Activated T-cell treated with anti-CD3 and anti-CD28 coated beads, Interleukin-2, amount 50 U/mL, for 72 hours (primary cell): ENCODE measurements at places on chromosomes 4 and X.

DNA sequence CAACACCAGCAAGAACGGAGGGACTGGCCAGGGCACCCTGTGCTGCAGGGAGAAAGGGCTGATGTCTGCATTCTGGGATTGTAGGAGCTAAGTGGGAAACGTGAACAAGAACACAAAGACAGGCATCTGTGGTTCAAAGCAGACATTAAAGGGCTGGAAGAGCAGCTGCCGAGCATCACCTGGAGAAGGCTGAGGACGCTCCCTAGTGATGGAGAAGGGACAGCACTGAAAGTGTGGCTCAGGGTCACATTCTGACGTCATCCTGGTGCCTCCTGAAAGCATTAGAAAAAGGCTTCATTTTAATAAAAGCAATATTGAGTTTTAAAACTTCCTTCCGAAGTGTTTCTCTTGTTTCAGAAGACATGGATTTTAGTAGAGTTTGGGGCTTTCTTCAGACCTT is 62.3 kb downstream of the CLDN22 start:
- H3K36me3 ChIP-seq: no peaks in the 10 kb centered on the region
- no peaks in the 10 kb centered on the region for H3K27me3 ChIP-seq
- no peak overlapping the region for H3K27ac ChIP-seq
- H3K4me1 ChIP-seq: peaks cover 10% of the 10 kb centered on the region
- no peak overlapping the region for H3K4me3 ChIP-seq

- H3K4me3 ChIP-seq: no peak overlapping the region
- no peaks in the 10 kb centered on the region for H3K4me1 ChIP-seq
- H3K36me3 ChIP-seq: peaks cover 11% of the 10 kb centered on the region
- DNase-seq: no peak
- H3K27me3 ChIP-seq: peaks cover 32% of the 10 kb centered on the region
These were observed 82.5 kb downstream of the GPAT3 start for GRCh38 chr4:83618431-83618830.

GRCh38 chrX:11337292-11338009 is 44.2 kb downstream of the AMELX start:
- H3K4me3 ChIP-seq: no peak overlapping the region
- DNase-seq: no peak
- peaks cover 25% of the 10 kb centered on the region for H3K27me3 ChIP-seq
- H3K27ac ChIP-seq: no peak overlapping the region
- no peaks in the 10 kb centered on the region for H3K36me3 ChIP-seq

DNA sequence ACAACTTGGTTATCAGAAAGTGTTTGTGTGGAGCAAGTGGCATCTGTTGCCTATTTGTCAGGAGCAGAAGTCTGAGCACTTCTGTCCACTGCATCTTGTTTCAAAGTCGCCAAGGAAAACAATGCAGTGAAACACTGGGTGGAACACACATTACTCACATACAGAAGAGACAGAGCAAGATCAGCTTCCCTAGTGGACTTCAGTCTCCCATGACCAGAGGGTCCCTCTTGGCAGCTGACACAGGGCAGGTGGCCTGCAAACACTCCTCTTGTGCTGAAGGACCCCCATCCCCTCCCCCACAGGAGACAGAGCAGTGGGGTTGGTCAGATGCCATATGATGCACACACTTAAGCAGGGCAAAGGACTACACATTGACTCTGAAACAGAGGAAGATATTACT is 3.6 kb upstream of the BBS12 start:
- no peak for DNase-seq
- H3K4me3 ChIP-seq: no peak overlapping the region
- no peak overlapping the region for H3K27ac ChIP-seq
- H3K4me1 ChIP-seq: peaks cover 21% of the 10 kb centered on the region
- H3K27me3 ChIP-seq: peaks cover 10% of the 10 kb centered on the region
- H3K36me3 ChIP-seq: peaks cover 1% of the 10 kb centered on the region

- no peak overlapping the region for H3K27ac ChIP-seq
- peak overlapping the region; percentile 68 for H3K4me3 ChIP-seq
- peaks cover 2% of the 10 kb centered on the region for H3K36me3 ChIP-seq
- DNase-seq: peak; percentile 39
- H3K4me1 ChIP-seq: peaks cover 54% of the 10 kb centered on the region
- H3K27me3 ChIP-seq: no peaks in the 10 kb centered on the region
These were observed 25.2 kb upstream of the ADD1 start for GRCh38 chr4:2818351-2818939.

DNA sequence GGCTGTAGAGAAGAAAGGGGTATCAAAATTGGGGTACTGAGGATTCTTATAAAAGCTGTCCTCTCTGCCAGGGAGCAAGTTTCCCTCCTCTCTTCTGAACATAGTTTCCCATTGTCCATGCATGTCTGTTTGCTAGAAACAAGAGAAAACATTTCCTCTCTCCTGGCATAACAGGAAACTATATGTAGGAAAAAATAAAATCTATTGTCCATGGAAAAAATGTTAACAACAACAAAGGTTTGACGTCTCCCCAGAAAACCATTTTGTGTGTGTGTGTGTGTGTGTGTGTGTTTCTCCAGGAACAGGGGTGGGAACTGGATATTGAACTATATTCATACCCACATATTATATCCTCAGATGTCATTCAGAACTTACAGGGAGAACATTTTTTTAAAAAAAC is 107.2 kb downstream of the GASK1B start:
- H3K4me1 ChIP-seq: no peaks in the 10 kb centered on the region
- H3K27me3 ChIP-seq: no peaks in the 10 kb centered on the region
- H3K27ac ChIP-seq: no peak overlapping the region
- H3K4me3 ChIP-seq: no peak overlapping the region

- H3K4me3 ChIP-seq: no peak overlapping the region
- H3K4me1 ChIP-seq: no peaks in the 10 kb centered on the region
- no peaks in the 10 kb centered on the region for H3K36me3 ChIP-seq
- no peak overlapping the region for H3K27ac ChIP-seq
- H3K27me3 ChIP-seq: peaks cover 21% of the 10 kb centered on the region
These were observed 179.5 kb downstream of the CEP135 start for GRCh38 chr4:56128213-56128612.

- no peak for DNase-seq
- H3K36me3 ChIP-seq: no peaks in the 10 kb centered on the region
- peaks cover 18% of the 10 kb centered on the region for H3K27me3 ChIP-seq
- H3K4me3 ChIP-seq: no peak within 1 kb of the TSS
- no peaks in the 10 kb centered on the region for H3K4me1 ChIP-seq
These were observed at the start of gene GPR143 for GRCh38 chrX:9765737-9766097. Gene GPR143, minus strand, starts transcription at chrX:9765847. Its CDS starts 30 bp downstream, at chrX:9765817.

GRCh38 chr4:105896461-105896942 is 1.2 kb downstream of the NPNT start:
- peaks cover 71% of the 10 kb centered on the region for H3K27me3 ChIP-seq
- peaks cover 11% of the 10 kb centered on the region for H3K4me1 ChIP-seq
- no peak overlapping the region for H3K27ac ChIP-seq
- H3K36me3 ChIP-seq: no peaks in the 10 kb centered on the region

DNA sequence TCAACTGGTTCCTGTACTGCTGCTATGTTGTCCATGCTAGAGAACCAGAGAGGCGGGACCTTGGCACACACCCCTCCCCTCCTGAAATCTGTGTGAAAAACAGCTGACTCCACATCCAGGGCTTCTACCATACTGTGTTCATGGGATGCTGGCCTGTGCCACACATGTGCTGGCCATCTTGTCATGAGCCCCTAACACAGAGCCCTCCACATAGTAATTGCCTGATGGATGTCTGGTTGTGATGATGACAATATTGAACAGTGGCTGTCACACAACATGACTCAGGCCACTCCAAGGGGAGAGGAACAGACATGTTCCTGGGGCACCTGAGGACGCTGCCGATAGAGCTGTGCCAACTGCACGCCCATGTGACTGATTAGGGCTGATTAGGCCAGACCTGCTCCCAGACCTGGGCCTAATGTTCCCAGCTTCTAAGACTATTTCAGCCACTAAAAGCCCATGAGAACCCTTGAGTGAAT is 13.1 kb downstream of the SLC25A5 start:
- H3K27ac ChIP-seq: no peak overlapping the region
- no peaks in the 10 kb centered on the region for H3K36me3 ChIP-seq
- DNase-seq: no peak
- peaks cover 38% of the 10 kb centered on the region for H3K27me3 ChIP-seq

GRCh38 chrX:19775830-19776485 is 111.4 kb downstream of the SH3KBP1 start:
- peak overlapping the region; percentile 26 for H3K27ac ChIP-seq
- peaks cover 59% of the 10 kb centered on the region for H3K4me1 ChIP-seq
- no peak for DNase-seq
- H3K27me3 ChIP-seq: no peaks in the 10 kb centered on the region

DNA sequence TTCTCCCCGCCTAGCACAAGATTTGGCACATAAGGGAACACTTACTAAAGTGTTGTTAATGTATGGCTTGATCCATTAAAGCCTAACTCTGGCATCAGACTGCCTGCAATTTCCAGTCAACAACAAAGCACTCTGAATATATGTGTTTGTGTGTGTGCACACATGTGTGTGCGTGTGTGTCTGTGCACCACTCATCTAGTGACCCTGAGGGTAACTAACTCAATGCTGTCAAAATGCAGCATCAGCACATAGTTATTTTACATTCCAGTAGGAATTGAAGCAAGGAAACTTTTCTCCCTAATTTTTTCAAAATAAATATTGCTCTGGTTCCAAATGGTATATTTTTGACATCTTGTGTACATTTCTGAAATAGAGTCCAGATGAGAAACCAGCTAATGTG is 94.4 kb downstream of the SHROOM4 start:
- peaks cover 25% of the 10 kb centered on the region for H3K27me3 ChIP-seq
- no peak overlapping the region for H3K27ac ChIP-seq
- no peak for DNase-seq
- H3K4me1 ChIP-seq: no peaks in the 10 kb centered on the region
- no peak overlapping the region for H3K4me3 ChIP-seq
- H3K36me3 ChIP-seq: no peaks in the 10 kb centered on the region

- no peaks in the 10 kb centered on the region for H3K4me1 ChIP-seq
- H3K27me3 ChIP-seq: no peaks in the 10 kb centered on the region
- DNase-seq: no peak
These were observed 43.2 kb downstream of the ANOS1 start for GRCh38 chrX:8688776-8689175.

DNA sequence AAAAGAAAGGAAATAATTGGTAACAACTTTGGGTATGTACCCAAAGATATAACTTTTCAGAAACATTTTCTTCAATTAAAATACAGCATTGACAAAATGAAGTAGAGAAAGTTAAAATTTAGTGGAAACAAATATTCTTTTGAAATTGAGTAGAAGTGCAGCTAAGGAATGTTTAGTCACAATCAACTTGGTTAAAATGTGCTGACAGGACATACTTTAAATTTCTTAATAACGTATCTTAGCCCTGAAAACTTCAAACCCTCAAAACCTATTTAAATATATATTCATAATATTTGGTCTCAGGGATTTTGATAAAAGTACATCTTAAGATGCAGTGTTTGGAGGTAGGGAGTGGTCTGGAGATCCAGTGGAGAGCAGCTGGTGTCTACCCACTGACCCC is 240.8 kb downstream of the DKK2 start:
- no peaks in the 10 kb centered on the region for H3K27me3 ChIP-seq
- no peak overlapping the region for H3K4me3 ChIP-seq

- no peak overlapping the region for H3K27ac ChIP-seq
- H3K27me3 ChIP-seq: peaks cover 5% of the 10 kb centered on the region
- H3K4me1 ChIP-seq: no peaks in the 10 kb centered on the region
- no peaks in the 10 kb centered on the region for H3K36me3 ChIP-seq
- DNase-seq: no peak
- no peak overlapping the region for H3K4me3 ChIP-seq
These were observed 43.0 kb downstream of the C4orf33 start for GRCh38 chr4:129138810-129139496.

- H3K27me3 ChIP-seq: no peaks in the 10 kb centered on the region
- no peak overlapping the region for H3K4me3 ChIP-seq
- no peak for DNase-seq
- H3K27ac ChIP-seq: no peak overlapping the region
These were observed 459.7 kb downstream of the MID1IP1 start for GRCh38 chrX:39260965-39261364.

DNA sequence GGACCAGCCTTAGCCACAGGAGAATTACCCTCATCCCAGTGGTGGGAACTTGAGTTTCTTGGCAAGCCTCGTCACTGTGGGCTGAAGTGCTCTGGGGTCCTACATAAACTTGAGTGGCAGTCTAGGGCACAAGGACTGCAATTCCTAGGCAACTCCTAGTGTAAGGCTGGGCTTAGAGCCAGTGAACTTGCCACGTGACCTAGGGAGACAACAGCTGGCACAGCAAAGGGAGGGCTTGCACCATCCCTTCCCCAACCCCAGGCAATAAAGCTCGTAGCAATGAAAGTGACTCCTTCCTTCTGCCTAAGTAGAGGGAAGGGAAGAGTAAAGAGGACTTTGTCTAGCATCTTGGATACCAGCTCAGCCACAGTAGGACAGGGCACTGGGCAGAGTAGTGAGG is 81.8 kb downstream of the TEX11 start:
- no peak for DNase-seq
- H3K27ac ChIP-seq: no peak overlapping the region
- no peaks in the 10 kb centered on the region for H3K36me3 ChIP-seq
- peaks cover 34% of the 10 kb centered on the region for H3K27me3 ChIP-seq
- H3K4me3 ChIP-seq: no peak overlapping the region
- no peaks in the 10 kb centered on the region for H3K4me1 ChIP-seq

- no peak overlapping the region for H3K27ac ChIP-seq
- no peaks in the 10 kb centered on the region for H3K4me1 ChIP-seq
- no peak for DNase-seq
- H3K4me3 ChIP-seq: no peak overlapping the region
- H3K36me3 ChIP-seq: no peaks in the 10 kb centered on the region
- H3K27me3 ChIP-seq: no peaks in the 10 kb centered on the region
These were observed 183.8 kb upstream of the INTU start for GRCh38 chr4:127448986-127449385.

DNA sequence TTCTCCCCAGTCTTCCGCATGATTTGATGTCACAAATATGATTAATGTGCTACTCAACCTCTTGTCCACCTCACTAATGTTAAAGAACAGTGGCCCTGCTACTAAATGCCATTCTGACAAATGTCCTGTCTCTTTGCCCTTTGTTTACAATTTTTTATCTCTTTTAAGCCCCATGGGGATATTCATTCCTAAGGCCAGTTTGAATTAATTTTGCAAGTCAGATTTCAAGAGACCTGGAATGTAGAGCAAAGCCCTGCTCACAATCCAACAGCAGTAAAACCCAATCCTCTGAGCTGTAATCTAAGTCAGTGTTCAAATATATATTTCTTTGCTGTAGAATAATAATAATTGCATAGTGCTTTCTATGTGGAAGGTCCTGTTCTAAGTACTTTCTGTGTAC is 81.2 kb downstream of the LDB2 start:
- no peak overlapping the region for H3K27ac ChIP-seq
- H3K36me3 ChIP-seq: no peaks in the 10 kb centered on the region
- no peaks in the 10 kb centered on the region for H3K27me3 ChIP-seq

GRCh38 chr4:48787056-48787455 is 7.0 kb upstream of the FRYL start:
- H3K27me3 ChIP-seq: no peaks in the 10 kb centered on the region
- no peak for DNase-seq
- H3K4me3 ChIP-seq: no peak overlapping the region
- no peaks in the 10 kb centered on the region for H3K36me3 ChIP-seq

- no peak for DNase-seq
- no peaks in the 10 kb centered on the region for H3K27me3 ChIP-seq
- no peak overlapping the region for H3K4me3 ChIP-seq
- H3K4me1 ChIP-seq: peaks cover 26% of the 10 kb centered on the region
- H3K27ac ChIP-seq: no peak overlapping the region
- no peaks in the 10 kb centered on the region for H3K36me3 ChIP-seq
These were observed 6.9 kb downstream of the KLHL8 start for GRCh38 chr4:87213421-87214075.

GRCh38 chr4:61243962-61244361 is 43.8 kb downstream of the ADGRL3 start:
- H3K4me3 ChIP-seq: no peak overlapping the region
- H3K27me3 ChIP-seq: no peaks in the 10 kb centered on the region
- DNase-seq: no peak
- H3K36me3 ChIP-seq: peaks cover 1% of the 10 kb centered on the region
- H3K27ac ChIP-seq: no peak overlapping the region
